Left ventricle myocardium superior (tissue), 1 donor: ENCODE measurements at places on chromosomes 5 and 9.

DNA sequence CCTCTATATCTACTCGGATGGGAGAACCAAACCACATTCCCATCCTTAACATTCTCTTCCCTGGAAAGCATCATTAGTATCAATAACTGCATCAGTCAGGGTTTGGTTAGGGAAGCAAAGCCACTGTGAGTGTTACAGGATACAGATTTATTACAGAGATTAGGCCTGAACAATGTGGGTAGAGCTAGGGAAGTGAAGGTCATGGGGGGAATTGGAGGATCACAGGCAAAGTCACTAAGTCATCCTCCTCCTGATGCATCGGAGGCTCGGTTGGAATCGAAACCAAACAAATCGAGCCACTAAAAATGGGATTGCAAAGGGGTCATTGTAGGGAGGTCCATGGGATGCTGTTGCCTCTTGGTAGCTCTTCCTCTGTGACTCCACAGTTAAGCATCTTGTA lies 61.8 kb upstream of the ZBTB43 start:
- no peak for DNase-seq

DNA sequence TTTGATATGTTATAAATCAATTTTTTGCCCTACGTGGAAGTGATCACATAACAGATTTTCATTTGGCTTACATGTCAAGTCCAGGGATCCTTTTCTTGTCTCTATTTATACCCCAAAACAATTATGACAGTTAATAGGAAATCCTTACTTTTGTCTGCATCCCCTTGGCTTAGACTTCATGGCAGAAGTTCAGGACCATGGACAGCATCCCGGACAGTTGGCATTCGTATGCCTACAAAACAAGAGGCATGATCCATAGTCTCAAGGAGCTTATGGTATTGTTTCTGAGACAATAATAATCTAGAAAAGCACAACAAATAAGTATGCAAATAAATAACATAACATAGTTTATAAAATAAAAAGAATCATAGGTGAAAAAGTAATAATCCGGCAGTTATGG lies 214.3 kb upstream of the GRIA1 start:
- DNase-seq = no peak

GRCh38 chr9:129148463-129149204 lies 29.4 kb downstream of the IER5L start:
- no peak for DNase-seq

GRCh38 chr9:4152876-4153275 lies 147.0 kb downstream of the GLIS3 start:
- no peak for DNase-seq

DNA sequence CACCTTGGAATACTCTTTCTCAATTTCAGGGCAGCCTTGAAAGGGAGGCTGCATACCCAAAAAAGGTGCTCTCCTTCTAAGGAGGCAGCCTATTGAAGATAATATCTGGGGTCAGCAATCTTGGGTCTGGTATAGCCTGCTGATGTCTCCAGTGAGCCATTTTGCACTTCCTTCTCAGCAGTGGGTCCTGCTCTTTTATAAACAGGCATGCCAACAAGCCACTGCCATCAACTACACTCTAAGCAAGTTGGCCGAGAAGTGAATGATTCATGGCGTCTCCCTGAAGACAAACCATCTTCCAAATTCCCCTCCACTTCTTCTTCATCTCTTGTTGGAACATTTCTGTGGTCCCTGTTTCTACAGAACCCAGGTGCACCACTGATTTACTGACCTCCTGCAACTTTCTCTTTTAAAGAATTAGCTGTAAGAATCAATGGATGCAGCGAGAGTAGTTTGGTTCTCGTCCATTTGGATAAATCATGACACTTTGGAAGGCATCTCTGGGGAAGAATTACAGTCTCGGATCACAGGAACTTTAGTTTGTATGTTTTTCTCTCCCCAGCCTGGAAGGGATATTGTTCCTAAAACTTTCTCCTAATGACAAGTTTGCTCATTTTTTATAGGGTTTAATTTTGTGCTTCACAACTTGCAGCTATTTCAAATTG lies 108.3 kb downstream of the INSYN2B start:
- no peak for DNase-seq

- no peak for DNase-seq
These were observed 335.0 kb downstream of the NPR3 start for GRCh38 chr5:33046091-33046490.

- DNase-seq = no peak
These were observed 83.4 kb upstream of the SHISAL2B start for GRCh38 chr5:64606926-64607325.

- DNase-seq = no peak
These were observed 875.8 kb upstream of the COX7C start for GRCh38 chr5:85741972-85742371.

DNA sequence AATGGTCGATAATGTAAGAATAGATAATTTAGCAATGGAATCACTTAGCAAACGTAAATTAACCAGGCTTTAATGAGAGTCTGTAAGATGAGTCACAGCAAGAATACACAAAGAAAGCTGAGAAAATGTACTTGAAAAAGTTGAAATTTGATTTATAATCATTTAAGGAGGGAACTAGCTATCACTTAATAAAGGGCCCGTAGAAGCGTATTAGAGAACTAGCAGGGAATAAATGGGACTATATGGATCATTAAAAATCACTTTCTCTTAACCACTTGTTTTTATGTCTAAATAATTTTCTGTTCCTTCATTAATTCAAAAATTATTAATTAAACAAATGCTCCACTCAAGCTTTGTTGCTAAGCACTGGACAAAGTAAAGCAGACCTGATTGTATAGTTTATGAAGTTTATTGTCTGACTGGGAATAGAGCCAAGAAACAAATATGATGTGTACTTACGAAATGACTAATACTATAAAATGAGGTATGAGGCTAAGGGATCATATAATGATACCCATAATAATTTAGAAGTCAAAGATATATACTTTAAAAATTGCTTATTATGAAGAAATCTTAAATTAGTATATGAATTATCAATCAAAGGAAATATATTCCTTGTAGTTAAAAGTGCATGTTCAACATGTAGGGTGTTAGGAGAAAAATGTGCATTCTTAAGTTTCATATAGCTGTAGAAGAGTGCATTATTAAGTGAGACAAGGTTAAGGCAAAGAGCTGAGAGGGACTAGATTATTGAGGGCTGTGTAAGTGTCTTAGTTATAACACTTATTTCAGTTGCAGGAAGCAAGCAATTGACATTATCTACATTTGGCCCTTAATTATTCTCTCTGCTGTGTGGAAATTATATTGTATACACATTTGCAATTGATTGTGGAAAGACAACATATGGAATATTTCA lies 196.8 kb downstream of the PRDM9 start:
- no peak for DNase-seq

DNA sequence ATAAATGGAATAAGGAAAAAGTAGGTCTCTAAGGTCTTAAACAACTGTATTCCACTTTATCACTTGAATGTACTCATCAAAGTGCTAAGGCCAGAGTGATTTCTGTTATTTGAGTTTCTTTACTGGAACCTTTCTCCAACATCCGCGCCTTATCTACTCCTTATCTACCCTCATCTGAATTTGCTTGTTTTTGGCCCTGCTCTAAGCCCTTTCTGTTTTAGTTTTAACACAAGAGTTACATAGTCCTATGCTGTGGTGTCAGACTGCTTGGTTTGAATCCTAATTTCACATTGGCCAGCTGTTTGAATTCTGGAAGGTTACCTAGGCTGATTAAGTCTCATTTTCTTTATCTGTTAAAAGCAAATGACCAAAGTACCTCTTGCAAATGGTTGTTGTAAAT lies 128.3 kb downstream of the PCSK5 start:
- no peak for DNase-seq

- peak; percentile 90 for DNase-seq
These were observed 293.9 kb downstream of the ZSWIM6 start for GRCh38 chr5:61625681-61626621.

- DNase-seq = no peak
These were observed 63.6 kb upstream of the MAMDC2 start for GRCh38 chr9:69980041-69980440.

DNA sequence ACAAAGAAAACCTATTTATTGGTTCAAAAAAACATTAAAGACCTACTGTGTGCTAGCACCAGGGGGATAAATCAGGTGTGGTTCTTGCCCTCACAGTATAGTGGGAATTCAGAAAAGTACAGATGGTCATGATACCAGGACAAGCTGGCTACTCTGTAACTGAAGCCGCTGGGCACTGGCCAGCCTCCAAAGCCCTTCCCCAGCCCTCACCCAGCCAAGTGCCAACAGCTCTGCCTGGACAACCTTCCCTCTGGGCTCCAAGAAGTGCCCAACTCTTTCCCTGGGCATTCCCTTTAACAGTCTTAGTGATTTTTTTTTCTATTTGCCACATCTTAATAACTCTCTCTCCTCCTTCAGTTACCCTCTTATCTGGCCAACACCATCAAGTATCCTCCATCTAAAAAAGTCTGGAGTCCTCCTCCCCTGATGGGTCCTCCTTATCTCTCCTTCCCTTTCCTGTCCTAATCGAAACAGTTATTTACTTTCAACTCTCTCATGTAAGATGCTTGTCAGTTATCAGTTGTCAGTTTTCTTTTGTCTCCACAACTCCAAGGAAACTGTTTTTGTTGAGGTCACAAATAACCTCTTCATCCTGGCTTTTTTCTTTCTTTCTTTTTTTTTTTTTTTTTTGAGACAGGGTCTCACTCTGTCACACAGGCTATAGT lies 13.3 kb upstream of the SEPTIN8 start:
- peak; percentile 47 for DNase-seq

- DNase-seq = no peak
These were observed 119.9 kb downstream of the FRMD3 start for GRCh38 chr9:83418283-83418682.

DNA sequence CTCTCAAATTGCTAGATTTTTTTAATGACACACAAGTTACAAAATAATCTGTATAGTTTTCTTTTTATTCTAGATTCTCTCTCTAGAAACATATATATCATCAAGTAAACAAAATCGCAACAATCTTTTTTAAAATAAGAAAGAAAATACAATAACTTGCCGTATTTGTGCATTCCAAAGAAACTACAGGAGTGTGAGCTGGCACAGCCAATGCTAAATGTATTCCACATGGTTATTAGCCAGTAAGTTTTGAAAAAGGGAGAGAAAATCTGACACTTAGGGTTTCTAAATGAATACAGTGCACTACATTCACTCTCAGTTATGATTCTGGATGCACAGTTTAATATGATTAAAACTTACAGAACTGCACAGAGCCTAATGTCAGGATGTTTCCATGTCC lies 117.9 kb downstream of the BNC2 start:
- no peak for DNase-seq

DNA sequence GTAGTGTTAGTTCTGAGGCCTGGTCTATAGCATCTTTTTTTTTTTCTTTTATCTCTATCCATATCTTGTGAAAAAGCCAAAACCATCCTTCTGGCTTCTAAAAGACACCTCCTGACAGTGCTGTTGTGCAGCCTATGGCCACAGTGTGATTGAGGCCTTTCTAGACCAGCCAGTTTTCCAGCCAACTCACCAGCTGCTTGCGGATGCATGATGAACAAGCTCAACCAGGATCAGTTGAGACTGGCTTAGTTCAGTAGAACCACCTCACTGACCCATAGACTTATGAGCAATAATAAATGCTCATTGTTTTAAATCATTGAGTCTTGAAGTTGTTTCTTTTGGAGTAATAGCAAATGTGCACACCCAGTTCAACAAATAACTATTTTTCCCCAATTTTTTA lies 296.9 kb downstream of the FAM170A start:
- no peak for DNase-seq

DNA sequence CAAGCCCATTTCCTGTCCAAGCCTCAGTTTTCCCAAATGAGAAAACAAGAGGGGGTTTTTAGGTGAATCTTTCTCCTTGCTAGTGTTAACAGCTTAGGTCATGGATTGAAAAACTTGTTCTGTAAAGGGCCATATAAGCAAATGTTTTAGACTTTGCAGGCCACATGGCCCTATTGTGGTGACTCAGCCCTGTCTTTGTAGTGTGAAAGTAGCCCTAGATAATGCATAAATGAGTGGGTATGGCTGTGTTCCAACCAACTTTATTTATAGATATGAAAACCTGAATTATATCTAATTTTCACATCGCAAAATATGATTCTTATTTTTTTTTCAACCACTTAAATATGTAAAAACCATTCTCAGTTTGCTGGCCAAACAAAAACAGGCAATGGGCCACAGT lies 6.9 kb upstream of the BARX1 start:
- no peak for DNase-seq

DNA sequence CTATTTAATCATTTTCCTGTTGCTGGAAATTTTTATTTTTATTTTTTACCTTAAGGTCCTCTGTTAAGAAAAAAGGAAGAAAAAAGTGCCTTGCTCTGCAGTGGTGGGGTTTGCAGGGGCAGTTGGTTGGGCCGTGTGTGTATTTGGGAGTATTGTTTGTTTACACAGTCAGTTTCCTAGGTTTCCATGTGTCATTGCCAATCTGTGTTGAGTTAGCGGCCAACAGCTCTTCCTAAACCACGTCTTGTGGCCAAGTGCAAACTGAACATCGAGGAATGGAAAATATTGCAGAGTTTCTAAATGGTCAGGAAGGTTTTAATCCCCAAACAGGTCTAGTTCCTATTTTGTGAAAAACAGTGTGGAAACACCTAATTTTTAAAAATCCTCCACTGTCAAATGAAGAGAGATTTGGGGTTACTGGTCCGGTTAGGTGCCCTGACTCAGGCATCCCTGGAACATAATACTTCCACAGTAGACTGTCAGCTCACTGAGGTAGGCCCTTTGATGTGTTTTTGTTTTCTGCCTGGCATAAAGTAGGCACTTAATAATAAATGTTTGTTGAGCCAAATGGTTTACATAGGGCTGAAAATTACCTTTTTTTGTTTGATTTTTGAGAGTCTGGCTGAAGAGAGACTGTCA lies 37.0 kb downstream of the MAMDC2 start:
- peak; percentile 47 for DNase-seq

GRCh38 chr5:38369692-38370091 lies 111.3 kb downstream of the EGFLAM start:
- no peak for DNase-seq

- no peak for DNase-seq
These were observed 371.0 kb downstream of the CSNK1G3 start for GRCh38 chr5:123882965-123883345.

- DNase-seq = no peak
These were observed 666.8 kb upstream of the GRAMD2B start for GRCh38 chr5:125756456-125756855.

DNA sequence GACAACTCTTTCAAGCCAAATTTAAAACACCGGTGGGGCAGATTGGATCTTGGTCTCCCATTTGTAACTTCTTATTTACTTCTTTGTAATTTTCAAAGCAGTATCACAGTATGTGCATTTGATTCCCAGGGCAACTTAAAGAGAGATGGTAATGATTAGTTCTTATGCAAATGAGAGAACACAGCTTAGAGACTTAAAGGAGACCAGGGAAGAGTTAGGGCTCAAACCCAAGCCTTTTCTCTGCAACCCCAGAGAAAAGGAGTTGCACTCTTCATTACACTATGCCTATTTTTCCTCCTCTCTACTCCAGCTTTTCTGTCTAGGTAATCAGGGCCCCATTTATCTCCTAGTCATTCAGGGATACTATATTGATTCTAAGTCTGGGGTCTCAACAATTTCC lies 237.8 kb upstream of the NMUR2 start:
- no peak for DNase-seq

- DNase-seq = peak; percentile 34
These were observed 1.1 kb downstream of the KIF2A start for GRCh38 chr5:62306896-62307689.
